Stromal cell of bone marrow (primary cell): ENCODE measurements at places on chromosomes 2 and 18.
A peak's percentile ranks its signal among the peaks of the same experiment; 100 is the strongest.

DNA sequence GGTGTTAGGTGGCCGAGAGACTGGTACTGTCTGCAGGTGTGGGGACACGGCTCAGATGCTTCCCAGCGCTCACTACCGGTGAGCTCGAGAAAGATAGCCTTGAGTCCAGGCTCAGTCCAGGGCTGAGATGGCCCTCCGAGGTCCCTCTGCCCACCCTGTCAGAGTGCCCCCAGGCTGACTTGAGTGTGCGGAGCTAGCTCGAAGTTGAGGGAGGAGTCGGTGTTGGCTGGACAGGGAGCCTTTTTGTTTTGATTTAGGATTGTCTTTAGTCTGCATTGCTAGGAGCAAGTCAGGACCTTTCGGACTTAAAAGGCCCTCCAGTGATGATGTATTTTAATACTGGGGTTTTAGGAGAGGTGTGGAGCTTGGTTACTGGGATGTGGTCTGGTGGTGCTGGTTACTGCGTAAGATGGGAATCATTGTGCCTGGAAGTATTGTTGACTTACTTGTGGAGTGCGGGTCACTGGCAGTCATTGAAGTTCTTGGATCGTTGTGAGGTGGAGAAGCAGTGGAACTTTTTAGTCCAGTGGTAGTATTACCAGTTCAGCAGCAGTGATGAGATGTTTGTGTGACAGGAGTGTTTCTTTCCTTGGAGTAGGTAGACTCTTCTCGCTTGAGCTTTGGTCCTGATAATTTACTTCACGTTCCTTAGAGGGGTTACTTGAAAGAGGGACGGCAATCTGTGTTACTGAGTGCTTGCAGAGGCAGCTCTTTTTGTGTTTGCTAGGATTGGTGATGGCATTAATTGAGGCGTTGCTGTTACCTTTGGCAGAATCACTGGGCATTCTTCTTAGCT is 633 bp downstream of the KIAA1328 start:
- DNase-seq, result no peak

- no peak for DNase-seq
These were observed 297.8 kb downstream of the DLGAP1 start for GRCh38 chr18:4157352-4157751.

- no peak for DNase-seq
These were observed 262.6 kb downstream of the TNS1 start for GRCh38 chr2:217740178-217740577.

DNA sequence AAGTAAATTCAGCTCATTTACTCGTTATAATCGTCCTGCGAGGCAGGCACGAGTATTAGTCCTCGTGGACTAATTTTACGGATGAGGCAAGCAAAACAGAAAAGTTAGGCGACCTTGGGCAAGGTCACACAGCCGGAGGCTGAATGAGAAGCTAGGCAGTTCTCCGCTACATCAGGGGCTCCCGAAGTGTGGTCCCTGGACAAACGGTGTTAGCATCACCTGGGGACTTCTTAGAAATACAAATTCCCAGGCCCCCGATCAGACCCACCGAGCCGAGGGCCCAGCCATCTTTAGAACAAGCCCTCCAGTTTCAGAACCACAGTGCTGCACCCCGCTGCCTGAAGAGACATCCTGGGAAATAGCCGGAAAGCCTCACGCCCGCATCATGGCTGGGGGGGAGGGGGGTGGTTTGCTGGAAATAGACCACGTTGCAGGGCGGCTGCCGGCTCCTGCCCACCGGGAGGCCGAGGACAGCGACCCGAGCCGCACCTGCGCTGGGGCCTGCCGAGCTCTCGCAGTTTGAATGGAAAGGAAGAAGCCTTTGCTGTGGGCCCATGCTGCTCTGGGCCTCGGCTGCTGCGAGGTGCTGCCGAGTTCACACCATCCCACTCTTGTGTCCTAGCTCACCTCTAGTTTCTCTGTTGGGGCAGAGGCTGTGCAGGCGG is 72.2 kb downstream of the TFCP2L1 start:
- no peak for DNase-seq

GRCh38 chr2:100283724-100284501 is 38.4 kb downstream of the LONRF2 start:
- no peak for DNase-seq

- DNase-seq, result no peak
These were observed 238.6 kb upstream of the TNP1 start for GRCh38 chr2:217098435-217098834.

DNA sequence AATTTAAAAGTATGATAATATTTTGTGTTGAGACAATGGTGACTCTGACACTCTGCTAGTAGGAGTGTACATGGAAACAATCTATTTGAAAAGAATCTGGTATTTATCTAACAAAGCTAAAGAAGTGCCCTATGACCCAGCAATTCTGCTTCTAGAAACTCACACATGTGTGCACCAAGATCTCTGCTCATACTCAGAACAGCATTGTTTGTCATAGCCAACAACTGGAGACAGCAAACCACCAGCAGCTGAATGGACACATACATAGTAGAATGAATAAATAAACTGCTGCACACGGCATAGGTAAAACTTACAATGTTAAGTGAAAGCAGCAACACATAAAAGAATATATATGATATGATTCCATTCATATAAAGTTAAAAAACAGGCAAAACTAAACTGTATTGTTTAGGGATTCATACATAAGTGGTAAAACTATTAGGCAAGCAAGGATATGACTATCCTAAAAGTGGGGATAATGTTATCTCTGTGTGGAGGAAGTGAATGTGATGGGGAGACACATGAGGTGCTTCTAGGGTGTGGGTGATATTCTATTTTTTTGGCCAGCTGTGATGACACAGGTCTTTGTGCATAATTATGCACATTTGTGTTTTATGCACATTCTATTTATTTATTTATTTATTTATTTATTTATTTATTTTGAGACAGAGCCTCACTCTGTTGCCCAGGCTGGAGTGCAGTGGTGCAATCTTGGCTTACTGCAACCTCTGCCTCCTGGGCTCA is 71.1 kb downstream of the RFTN2 start:
- DNase-seq, result no peak

DNA sequence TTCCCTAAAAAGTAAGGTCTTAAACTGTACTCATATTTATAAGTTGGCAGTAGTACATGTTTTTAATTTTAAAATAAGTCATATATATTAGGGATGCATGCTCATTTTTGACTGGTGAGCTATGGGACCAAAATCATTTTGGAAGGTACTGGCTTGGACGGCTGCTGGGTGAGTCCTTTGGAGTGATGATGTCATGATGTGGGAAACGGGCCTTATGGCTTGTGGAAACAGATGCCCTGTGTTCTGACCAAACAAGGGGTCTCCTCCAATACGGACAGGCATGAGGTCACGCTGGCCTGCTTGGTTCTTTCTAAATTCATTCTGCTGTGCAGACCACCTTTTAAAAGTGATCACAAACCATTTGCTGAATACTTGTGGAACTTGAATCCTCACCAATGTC is 109.2 kb upstream of the MGAT5 start:
- DNase-seq, result no peak

GRCh38 chr2:10668402-10669012 is 21.3 kb downstream of the NOL10 start:
- DNase-seq, result peak; percentile 36

DNA sequence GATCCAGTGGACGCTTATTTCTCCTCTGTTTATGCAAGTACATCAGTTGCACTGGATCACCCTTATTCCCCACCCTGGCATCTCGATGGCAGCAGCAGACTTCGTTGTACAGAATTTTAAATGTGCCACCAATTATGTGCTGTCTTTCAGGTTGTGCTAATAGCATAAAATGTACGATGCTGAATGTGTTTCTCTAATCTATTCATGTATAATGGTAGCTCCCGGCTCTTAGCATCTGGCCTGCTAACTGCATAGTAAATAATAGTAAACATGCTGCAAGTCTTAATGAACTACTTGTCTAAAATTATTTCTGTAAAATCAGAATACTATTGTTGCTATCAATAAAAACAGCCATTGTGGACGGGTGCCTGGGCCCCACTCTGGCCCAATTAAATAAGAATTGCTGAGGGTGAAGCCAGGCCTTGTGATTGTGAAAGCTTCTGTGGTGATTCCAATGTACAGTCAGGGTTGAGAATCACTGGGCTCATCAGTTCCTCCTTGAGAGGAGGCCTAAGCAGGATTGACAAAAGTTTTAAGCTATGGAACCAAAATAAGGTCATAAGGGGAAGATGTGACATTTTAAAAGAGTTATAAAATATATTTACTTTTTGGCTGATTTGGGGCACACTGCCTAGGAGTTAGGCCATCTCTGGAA is 14.4 kb upstream of the MYO3B start:
- DNase-seq, result no peak

DNA sequence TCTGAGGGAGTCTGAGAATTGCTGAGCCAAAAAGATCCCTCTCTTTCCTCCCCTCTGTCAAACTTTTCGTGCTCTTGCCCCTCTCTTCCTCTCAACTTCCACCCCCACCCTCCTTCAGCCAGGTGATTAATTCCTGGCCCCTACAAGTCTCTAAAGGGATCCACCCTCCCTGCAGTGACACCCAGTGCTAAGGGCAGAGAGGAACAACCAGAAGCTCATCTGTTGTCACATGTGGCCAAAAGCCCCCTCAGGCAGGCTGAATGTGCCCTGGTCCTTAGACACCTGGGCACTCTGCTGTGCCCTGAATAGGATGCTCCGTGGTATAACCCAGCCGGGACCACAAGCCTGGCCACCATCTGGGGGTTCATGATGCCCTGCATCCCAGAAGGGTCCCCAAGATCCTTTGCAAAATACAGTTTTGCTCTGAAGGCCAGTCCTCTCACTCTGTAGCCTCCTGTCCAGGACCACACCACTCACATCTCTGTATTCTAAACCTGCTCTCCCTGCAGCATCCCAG is 234.4 kb downstream of the BCL11A start:
- no peak for DNase-seq

- peak; percentile 89 for DNase-seq
These were observed 52.0 kb downstream of the ARL4C start for GRCh38 chr2:234444893-234445292.
